ENCODE measurements at places on chromosomes 16 and 17.
A peak's percentile ranks its signal among the peaks of the same experiment; 100 is the strongest.

GRCh38 chr16:66899945-66900710 lies 18.6 kb downstream of the CDH16 start:
- DNase-seq: peak; percentile 89

GRCh38 chr16:47234-47633 lies 6.2 kb downstream of the POLR3K start:
- no peak for DNase-seq

GRCh38 chr16:66923247-66923731 lies 2.0 kb downstream of the RRAD start:
- peak; percentile 87 for DNase-seq

DNA sequence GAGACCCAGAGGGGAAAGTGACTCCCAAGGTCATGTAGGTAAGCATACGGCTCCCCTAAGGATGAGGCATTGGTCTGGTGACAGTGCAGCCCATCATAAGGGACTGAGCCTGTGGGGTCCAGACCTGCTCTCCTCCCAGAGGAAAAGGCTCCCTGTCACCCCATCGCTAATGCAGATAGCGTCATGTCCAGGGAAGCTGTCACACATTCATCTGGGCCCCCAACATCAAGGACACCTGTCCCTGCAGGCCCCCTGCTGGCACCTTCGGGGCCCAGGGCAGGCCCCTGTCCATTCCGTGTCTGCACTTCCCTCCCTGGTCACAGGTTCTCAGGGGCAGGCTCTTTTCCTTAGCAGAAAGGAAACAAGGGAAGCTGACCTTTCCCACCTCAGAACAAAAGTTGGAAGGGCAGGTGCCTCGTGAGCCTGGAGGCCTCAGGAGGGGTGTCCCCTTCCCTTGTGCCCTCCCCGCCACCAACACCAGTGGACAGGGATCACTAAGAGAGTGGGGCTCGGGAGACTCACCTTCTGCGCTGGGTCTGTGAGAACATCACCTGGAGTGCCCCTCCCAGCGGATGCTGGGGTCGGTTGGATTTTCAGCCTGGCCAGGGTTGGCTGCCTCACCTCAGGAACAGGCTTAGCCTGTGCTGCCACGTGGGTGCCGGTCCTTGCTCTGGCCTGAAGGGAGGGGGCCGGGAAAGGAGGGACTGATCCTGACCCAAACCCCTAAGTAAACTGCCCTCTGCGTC lies 17.3 kb upstream of the LASP1NB start:
- DNase-seq: no peak

- peak; percentile 85 for DNase-seq
Measured at GRCh38 chr16:4522051-4522581, 16.5 kb downstream of the CDIP1 start.

GRCh38 chr17:72927760-72928159 lies 164.7 kb downstream of the SLC39A11 start:
- no peak for DNase-seq

GRCh38 chr16:18792836-18793433 lies 2.8 kb upstream of the RPS15A start:
- DNase-seq: no peak

- DNase-seq: no peak
Measured at GRCh38 chr16:2009164-2009711, 383 bp downstream of the ZNF598 start.

DNA sequence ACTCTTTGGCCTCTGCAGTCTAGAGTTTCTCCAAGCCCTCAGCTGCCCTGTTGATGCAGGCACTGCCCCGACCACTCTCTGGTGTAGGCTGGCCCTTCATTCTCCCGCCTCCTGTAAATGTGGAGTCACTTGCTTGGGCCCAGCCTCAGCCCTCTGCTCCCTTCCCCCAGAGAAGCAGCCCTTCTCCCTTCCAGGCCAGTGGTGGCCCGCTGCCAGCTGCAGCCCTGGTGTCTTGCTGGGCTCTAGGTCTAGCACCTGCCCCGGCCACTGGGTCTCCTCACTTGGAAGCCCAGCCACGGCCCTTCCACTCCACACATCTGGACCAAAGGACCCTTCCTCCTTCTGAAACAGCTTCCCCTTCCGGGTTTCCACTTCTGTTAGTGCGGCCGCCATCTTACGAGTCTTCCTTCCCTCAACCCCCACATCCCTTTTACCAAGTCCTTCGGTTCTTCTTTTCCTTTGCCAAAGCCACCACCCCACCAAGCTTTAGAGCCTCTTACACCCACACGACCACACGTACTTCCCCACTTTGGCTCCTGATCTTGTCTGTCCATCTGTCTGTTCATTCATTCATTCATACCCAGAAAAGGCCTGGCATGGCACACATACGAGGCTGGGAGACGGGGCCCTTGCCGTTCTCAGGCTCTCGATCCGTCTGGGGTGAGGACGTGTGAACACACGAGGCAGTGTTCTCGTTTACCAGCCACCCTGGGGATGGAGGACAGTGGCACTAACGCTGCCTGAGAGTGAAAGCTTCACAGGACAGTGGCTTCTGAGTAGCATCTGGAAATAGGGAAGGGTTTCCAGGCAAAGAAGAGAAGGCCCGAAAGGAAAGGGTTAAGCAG lies 68.0 kb downstream of the ABR start:
- DNase-seq: no peak

- DNase-seq: no peak
Measured at GRCh38 chr17:21288571-21289017, 4.1 kb downstream of the MAP2K3 start.

- no peak for DNase-seq
Measured at GRCh38 chr17:76160896-76161528, 20.0 kb upstream of the FOXJ1 start.

DNA sequence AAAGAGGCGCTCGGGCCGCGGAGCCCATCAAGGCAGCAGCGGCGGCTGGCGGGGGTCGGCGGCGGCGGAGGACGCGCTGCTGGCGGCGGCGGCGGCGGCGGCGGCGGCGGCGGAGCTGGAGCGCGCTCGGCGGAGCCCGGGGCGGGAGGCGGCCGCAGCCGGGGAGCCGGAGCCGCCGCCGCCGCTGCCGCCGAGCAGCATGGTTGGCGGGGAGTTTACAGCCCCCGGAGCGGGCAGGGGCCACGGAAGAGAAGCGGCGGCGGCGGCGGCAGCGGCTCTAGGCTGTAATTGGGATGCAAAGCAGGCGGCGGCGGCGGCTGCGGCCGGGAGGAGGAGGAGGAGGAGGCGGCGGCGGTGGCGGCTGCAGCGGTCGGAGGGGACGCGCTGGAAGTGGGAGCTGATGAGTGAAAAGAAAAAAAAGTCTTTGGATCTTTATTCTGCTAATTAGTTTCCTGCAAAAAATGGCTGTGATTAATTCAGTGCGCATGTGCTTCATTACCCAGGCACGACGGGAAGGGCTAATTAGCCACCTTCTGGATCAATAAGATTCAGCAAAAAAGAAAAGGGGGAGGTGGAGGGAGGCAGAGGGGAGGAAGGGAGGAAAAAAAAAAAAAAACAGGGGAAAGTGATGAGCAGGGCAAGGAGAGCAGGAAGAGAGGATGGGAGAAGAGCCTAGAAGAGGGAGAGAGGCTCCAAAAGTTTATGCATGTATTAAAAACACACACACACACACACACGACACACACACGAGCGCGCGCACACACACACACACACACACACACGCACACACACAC lies 10.9 kb upstream of the ZFHX3 start:
- peak; percentile 79 for DNase-seq

DNA sequence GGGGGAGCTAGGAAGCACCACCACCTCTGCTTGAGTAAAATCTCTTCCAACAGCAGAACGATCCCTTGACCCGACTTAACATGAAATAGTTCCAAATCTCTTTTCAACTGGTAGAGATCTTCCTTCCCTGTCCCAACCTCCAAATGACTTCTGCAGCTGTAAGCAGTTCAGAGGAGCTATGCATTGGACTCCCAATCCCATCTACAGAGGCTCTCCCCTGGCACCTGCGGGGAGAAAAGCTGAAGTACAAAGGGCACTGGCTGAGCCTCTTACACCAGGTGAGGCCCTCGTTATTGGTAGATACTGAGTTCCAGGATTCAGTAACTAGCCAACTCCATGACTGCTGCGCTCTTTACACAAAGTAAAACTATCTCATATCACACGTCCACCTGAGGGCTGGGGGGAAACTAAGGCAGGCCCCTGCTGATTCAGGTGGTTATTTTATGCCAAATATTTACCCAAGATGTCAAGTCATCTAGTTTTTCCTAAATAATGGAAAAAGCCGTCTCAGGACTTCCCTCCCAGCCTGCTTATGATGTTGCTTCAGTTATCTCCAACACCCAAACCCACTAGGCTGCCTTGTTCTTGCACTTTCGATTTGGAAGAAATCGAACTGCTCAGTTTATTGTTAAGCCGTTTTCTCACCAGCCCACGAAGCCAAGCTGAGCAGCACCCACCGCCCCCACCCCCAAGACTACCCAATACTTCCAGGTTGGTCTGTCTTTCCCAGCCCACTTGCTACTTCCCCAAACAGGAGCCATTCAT lies 3.2 kb downstream of the ACTG1 start:
- DNase-seq: peak; percentile 74

GRCh38 chr17:30279156-30279555 lies 12.6 kb downstream of the BLMH start:
- no peak for DNase-seq

- DNase-seq: no peak
Measured at GRCh38 chr16:56824331-56824730, 40.7 kb upstream of the SLC12A3 start.

GRCh38 chr17:80998748-80999535 lies 7.3 kb downstream of the CHMP6 start:
- no peak for DNase-seq

DNA sequence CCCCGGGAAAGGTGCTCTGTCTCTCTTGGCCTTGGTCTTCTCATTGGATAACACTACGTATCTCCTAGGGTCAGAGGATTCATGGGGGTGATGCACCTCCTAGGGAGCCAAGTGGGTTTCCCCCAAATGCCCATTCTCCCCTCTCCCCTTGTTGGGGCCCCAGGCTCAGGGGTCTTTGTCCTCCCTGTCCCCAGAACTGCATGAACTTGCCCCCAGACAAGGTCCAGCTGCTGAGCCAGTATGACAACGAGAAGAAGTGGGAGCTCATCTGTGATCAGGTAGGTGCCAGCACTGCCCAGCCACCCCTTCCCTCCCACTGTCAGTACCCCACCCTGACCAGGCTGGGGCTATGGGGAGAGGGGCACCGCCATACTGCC lies 8.7 kb downstream of the FMNL1 start:
- DNase-seq: no peak

GRCh38 chr17:30000755-30001257 lies 59.4 kb downstream of the EFCAB5 start:
- DNase-seq: no peak

- DNase-seq: no peak
Measured at GRCh38 chr17:1030684-1031532, 34.0 kb downstream of the TIMM22 start.

DNA sequence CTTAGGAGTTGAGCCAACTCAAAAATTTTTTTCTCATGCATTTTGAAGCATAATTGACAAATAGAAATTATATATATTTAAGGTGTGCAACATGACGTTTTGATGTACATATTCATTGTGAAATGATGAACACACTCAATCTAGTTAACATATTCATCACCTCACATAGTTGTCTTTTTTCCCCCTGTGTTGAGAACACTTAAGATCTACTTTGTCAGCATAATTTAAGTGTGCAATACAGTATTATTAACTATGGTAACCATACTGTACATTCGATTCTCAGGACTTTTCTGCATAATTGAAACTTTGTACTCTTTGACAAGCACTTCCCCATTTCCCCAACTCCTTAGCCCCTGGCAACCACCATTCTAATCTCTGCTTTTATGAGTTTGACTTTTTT lies 192.2 kb upstream of the ZKSCAN2 start:
- no peak for DNase-seq

DNA sequence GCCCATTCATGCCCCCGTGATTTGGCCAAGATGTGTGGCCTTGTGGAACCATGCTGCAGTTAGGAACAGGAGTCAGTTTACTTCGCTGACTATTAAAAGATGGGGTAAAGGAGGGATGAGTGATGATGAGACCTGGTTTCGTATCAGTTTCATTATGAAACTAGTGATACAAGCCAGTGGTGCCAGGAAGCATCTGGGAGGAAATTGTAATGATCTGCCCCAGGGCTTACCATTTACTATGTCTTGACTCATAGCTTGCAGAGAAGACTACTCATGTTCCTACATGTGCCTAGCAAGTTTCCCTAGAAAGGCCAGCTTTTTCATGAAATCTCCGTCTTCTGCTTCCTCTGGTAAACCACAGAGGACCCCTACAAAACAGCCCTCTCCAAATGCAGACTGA lies 23.2 kb downstream of the CDH3 start:
- DNase-seq: no peak

- DNase-seq: no peak
Measured at GRCh38 chr17:561116-561515, 153.5 kb downstream of the VPS53 start.

DNA sequence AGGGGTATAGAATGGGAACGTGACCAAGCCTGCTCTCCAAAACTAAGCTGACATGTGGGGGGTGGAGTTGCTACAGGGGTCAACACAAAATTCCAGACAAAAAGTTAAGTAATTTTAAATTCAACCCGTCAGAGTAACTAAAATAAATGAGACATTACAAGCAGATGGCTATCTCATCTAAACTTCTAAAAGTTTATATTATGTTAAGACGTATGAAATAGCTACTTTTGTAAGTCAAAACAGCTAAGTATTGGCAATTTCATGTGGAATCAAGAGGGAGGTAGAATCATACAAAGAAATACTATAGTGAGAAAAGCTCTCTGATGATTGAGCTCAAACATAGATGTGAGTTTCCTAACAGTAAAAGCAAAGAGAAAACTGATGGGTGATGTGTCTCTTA lies 113.3 kb downstream of the HS3ST2 start:
- no peak for DNase-seq

Measured in NCI-H82 (cell line).